ENCODE measurements at places on chromosomes 4 and X. TPM values are rescaled to one million over a fixed set of nuclear protein-coding genes. Genes with fewer than 3 reads are reported as not detected.

DDX60 gene
- 22.9 TPM for total RNA-seq

ARX gene
- not detected for total RNA-seq

ENPEP gene
- total RNA-seq, result 15.2 TPM

EDA gene
- 2.9 TPM for total RNA-seq

PHKA1 gene
- 1.7 TPM for total RNA-seq

IGSF1 gene
- 0.24 TPM for total RNA-seq

TMEM185A gene
- total RNA-seq, result 28.4 TPM

GLRA3 gene
- total RNA-seq, result 33.0 TPM

EDNRA gene
- total RNA-seq, result 35.4 TPM

VEGFD gene
- total RNA-seq, result 0.72 TPM

CABS1 gene
- total RNA-seq, result 6.5 TPM

NEIL3 gene
- 2.6 TPM for total RNA-seq

ASB9 gene
- not detected for total RNA-seq

IL2RG gene
- 0.96 TPM for total RNA-seq

SPRY1 gene
- 28.2 TPM for total RNA-seq

TMSB15A gene
- 25.8 TPM for total RNA-seq

UGT2B7 gene
- total RNA-seq, result 4.8 TPM

KDR gene
- 50.3 TPM for total RNA-seq

SHROOM2 gene
- 9.4 TPM for total RNA-seq

DMP1 gene
- 2.2 TPM for total RNA-seq

ADH1C gene
- total RNA-seq, result 5.3 TPM

RAPGEF2 gene
- total RNA-seq, result 82.1 TPM

CITED1 gene
- not detected for total RNA-seq

CENPVL3 gene
- total RNA-seq, result not detected

MRFAP1 gene
- total RNA-seq, result 63.6 TPM

UBQLN2 gene
- 6.5 TPM for total RNA-seq

FGB gene
- 14.7 TPM for total RNA-seq

GABRB1 gene
- total RNA-seq, result not detected

SLC6A14 gene
- total RNA-seq, result 0.48 TPM

XKRX gene
- 4.3 TPM for total RNA-seq

GPRASP3 gene
- 7.0 TPM for total RNA-seq

PNCK gene
- total RNA-seq, result 24.1 TPM

CD99 gene
- total RNA-seq, result 226 TPM

GPR78 gene
- 7.9 TPM for total RNA-seq

TENT5D gene
- 0.48 TPM for total RNA-seq

DMRTC1 gene
- total RNA-seq, result not detected

MTNR1A gene
- not detected for total RNA-seq

RENBP gene
- 11.1 TPM for total RNA-seq

HERC6 gene
- 21.7 TPM for total RNA-seq

ADH7 gene
- 2.4 TPM for total RNA-seq

SOX3 gene
- total RNA-seq, result not detected

FREM3 gene
- 2.2 TPM for total RNA-seq

PAGE5 gene
- total RNA-seq, result not detected

ADGRL3 gene
- 101 TPM for total RNA-seq

TMEM131L gene
- total RNA-seq, result 48.2 TPM

UGT2B11 gene
- 2.2 TPM for total RNA-seq

CXCL6 gene
- total RNA-seq, result 1.2 TPM

LUZP4 gene
- 5.1 TPM for total RNA-seq

SMIM31 gene
- total RNA-seq, result 3.6 TPM

GABRG1 gene
- 6.3 TPM for total RNA-seq

FANCB gene
- total RNA-seq, result 18.8 TPM

PPBP gene
- 22.6 TPM for total RNA-seq

MUC7 gene
- 10.8 TPM for total RNA-seq

RBM47 gene
- total RNA-seq, result 15.9 TPM

GUCY1B1 gene
- 53.9 TPM for total RNA-seq

NAA11 gene
- 6.5 TPM for total RNA-seq

TASL gene
- total RNA-seq, result 1.9 TPM

TMSB15B gene
- total RNA-seq, result 3.9 TPM

GPM6B gene
- total RNA-seq, result 2.2 TPM

SYNPO2 gene
- 590 TPM for total RNA-seq
